ENCODE measurements at places on chromosomes 7 and 10.

- DNase-seq, result no peak
These were observed 742.8 kb upstream of the LRRTM3 start for GRCh38 chr10:66183028-66183427.

DNA sequence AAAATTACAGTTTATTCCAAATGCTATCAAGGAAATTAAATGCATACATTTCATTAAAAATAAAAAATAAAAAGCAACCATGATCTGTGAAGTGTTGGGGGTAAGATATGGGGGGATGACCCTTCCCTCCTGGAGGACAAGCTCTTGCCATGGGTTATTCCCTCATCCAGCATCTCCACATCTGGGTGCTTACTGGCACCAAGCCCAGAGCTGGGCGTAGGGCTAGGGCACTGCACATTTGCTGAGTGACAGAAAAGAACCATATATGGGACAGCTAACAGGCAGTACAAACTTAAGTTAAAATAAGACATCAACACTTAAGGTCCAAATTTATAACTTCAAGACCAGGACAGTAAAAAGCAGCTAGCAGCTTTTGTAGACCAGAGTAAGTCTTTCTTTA is 10.2 kb downstream of the CCDC6 start:
- DNase-seq, result no peak

GRCh38 chr7:76423666-76424412 is 911 bp upstream of the ZP3 start:
- DNase-seq, result no peak

GRCh38 chr10:34334908-34335307 is 480.2 kb downstream of the PARD3 start:
- DNase-seq, result no peak

DNA sequence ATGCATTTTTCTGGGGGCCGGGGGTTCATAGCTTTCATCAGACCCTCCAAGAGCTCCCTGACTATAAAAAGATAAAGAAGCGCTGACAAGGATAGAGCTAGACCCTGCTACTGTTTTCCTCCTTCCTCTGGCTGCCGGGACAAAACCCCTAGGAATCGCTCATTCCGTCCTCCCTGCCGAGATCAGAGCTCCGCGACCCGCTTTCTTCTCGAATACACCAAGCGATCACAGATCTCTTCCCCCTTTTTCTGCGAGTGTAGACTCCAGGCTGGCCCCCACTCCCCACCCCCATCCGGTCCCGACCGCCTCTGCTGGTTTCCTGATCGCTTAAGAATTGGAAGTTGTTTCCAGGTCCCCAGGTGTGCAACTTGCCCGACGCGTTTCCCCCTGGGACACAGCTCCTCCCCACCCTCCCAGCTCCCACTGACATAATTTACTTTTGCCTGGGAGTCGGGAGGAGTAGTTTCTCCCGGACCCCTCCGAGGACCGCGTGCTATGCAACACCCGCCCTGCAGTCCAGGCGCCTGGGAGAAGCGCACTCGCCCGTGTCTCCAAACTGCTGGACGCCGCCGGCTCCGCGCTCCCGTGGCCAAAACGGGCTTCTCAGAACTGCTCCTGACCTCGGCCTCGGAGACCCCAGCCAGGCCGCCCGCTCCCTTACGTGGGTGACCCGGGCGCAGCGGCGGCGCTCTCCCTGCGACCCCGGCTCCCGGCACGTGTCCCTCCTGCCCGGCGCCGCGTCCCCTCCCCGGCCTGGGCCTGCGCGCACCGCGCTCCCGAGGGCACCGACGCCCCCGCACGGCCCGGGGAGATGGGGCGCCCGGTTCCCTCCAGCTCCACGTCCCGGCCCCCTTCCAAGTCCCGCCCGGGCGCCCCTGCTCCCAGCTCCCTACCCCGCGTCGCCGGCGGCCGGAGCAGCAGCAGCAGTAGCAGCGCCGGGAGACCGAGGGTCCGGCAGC is 552 bp downstream of the IL15RA start:
- peak; percentile 53 for DNase-seq

GRCh38 chr7:100942045-100942774 is 7.1 kb upstream of the MUC3A start:
- DNase-seq, result no peak

- no peak for DNase-seq
These were observed 68.8 kb upstream of the ABLIM1 start for GRCh38 chr10:114726820-114727271.

- DNase-seq, result no peak
These were observed 108.1 kb upstream of the FAM133B start for GRCh38 chr7:92698237-92698841.

DNA sequence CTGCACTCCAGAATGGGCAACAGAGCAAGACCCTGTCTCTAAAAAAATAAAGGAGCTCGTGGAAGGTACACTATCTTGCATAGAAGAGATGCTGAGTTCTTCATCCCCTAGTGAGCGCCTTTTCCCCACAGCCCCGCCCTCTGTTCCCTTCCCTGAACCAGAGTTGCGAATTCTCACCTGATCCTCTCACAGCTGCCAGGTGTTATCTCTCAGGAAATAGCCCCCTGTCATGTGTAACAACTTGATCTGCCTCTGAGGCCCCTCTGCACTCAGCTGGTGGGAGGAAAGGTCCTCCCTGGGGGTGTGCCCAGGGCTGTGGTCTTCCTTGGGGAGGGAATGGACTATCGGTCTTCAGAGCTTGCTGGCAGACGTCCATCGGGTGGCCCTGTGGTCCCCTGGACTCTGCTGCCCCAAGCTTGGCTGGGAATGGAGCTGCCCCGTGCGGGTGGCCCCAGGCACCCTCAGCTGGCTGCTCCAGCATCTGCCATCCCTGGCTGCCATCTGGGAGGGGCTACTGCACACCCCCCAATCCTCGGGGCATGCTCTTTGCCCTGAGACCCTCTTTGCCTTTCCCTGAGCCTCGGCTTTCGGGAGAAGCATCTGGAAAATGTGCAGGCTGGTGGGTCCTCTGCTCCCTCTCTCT is 21.7 kb upstream of the BNIP3 start:
- DNase-seq, result no peak

GRCh38 chr7:71221549-71221948 is 89.6 kb downstream of the GALNT17 start:
- no peak for DNase-seq

DNA sequence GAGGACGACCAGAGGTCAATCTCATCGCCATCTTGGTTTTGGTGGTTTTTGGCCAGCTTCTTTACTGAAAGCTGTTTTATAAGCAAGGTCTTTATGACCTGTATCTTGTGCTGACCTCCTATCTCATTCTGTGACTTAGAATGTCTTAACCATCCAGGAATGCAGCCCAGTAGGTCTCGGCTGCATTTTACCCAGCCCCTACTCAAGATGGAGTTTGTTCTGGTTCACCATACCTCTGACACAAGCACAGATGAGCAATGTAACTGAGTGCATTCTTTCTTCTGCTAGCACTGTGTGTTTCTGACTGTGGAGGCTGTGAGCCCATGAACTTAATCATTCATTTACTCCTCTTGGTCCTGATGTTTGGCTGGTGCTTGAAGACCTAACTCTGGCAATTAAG is 794.5 kb upstream of the CELF2 start:
- DNase-seq, result no peak

- DNase-seq, result peak; percentile 50
These were observed 9.2 kb downstream of the SGMS1 start for GRCh38 chr10:50614444-50615137.

- DNase-seq, result no peak
These were observed 27.7 kb downstream of the ZCCHC24 start for GRCh38 chr10:79417731-79418130.

- DNase-seq, result no peak
These were observed 30.1 kb downstream of the RBM33 start for GRCh38 chr7:155674556-155674955.

DNA sequence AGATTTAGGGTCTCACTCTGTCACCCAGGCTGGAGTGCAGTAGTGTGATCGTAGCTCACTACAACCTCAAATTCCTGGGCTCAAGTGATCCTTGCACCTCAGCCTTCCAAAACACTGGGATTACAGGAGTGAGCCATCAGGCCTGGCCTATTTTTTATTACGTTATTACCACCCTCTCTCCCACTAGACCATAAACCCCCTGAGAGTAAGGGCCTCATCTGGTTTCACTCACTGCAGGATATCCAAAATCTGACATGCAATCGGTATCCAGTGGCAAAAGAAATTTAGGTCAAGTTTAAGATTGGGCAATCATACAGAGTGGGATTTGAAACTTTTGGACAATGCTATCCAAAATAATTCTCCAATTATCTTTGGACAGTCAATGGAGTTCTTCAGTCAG is 117.0 kb upstream of the NEBL start:
- DNase-seq, result no peak

DNA sequence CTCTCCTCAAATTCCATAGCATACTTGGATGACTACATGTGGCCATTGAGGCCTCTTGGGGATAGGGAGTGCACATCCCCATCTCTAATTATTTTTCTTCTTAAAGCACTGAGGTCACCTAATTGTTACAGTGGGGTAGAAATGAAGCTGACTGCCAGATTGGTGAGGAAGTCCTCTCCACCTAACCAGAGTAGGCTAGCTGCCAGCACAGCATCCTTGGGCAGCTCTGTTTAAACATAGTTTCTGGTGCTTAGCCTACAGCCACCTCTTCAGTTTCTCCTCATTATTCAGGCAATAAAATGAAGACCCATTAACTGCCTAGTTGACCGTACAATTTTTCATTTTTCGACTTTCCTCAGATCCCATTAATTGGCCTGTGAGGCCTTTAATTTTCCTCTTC is 104.6 kb downstream of the MLLT10 start:
- DNase-seq, result no peak

- DNase-seq, result no peak
These were observed 63.4 kb downstream of the CRPPA start for GRCh38 chr7:16357921-16358320.

DNA sequence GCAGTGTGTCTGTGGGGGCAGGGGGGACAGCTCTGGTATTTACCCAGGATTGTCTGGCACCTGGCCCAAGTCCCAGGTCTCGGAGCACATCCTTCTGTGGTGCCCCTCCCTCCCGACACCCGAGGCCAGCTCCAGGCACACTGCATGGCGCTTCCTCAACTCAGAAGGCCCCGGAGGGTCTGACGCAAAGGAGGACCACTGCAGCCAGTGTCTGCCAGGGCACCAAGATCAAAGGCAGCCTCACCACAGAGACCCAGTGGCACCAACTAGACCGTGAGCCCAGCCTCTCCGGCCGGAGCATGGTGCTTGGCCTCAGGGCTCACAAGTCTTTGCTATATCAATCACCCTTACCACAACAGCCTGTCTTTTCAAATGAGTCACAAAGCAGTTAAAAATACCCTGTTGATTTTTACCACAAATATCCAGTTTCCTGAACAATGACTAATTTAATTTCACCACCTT is 99.3 kb upstream of the DDC start:
- DNase-seq, result no peak

GRCh38 chr7:23965296-23965695 is 255.3 kb downstream of the STK31 start:
- no peak for DNase-seq
